ENCODE measurements at places on chromosomes 13 and 19.

DNA sequence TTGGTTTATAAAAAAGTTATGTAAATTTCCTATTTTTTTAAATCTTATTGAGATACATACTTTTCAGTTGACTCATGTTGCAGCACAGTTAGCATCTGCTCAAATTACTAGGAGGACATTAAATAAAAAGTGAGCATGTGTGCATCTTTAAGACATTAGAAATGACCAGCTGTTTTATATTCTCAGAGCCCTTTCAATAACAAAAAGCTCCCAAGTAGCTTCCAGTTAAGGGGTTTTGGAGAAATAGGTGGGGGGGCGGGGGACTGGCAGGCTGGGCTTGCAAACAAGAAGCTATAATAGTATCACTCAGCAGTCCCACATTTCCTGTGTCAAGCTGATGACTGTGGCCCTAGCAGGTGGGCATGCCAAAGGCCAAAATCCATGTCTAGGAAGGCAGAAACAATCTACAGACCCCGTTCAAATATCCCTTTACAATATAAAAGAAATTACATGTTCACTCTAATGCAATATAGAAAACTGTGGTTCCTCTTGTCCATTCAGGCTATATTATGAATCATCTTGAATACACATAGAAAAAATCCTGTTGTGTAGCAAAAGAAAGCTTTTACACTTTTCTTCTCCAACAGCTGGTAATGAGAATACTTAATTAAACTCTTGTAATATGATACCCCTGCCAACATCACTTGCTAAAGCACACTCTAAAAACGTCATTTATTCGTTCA is 1713.2 kb upstream of the SLC10A2 start:
- DNase-seq, result peak; percentile 7

- no peak for DNase-seq
Measured at GRCh38 chr13:101661839-101662238, 209.4 kb downstream of the ITGBL1 start.

GRCh38 chr19:41940731-41941409 is 12.6 kb upstream of the ERFL start:
- no peak for DNase-seq

DNA sequence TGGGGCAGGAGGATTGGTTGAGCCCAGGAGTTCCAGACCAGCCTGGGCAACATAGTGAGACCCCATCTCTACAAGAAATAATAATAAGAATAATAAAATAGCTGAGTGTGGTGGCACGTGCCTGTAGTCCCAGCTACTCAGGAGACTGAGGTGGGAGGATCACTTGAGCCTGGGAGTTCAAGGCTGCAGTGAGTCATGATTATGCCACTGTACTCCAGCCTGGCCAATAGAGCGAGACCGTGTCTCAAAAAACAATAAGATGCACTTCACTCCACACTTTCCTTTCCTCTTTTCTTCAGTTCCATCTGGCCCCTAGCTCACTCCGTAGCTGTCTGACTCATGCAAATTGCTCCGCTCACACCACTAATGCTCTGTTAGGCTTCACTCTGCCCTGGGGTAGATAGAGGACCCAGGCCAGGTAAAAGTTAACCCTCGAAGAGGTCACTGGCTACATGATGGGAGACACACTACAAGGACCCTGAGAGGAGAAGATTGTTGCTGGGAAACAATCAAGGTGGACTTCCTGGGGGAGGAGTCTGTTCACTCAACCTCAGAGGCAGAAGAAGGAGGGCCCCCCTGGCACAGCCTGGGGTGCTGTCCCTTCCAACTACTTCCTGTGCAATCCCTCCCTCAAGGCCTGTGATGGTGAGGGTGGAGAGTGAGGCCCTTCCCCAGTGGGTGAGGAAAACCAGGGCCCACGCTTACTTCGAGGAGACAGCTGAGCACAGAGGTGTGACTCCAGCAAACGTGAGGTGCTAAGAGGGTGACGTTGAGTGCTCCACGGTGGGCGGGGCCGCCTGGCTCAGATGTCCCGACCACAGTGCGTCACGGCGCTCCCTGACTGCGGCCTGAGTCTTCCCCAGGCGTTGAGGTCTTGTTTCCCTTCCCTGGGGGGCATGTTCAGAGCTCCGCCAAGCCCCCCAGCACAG is 8.8 kb upstream of the TNFSF9 start:
- peak; percentile 53 for DNase-seq

GRCh38 chr13:61927648-61928047 is 512.0 kb upstream of the PCDH20 start:
- DNase-seq, result no peak

DNA sequence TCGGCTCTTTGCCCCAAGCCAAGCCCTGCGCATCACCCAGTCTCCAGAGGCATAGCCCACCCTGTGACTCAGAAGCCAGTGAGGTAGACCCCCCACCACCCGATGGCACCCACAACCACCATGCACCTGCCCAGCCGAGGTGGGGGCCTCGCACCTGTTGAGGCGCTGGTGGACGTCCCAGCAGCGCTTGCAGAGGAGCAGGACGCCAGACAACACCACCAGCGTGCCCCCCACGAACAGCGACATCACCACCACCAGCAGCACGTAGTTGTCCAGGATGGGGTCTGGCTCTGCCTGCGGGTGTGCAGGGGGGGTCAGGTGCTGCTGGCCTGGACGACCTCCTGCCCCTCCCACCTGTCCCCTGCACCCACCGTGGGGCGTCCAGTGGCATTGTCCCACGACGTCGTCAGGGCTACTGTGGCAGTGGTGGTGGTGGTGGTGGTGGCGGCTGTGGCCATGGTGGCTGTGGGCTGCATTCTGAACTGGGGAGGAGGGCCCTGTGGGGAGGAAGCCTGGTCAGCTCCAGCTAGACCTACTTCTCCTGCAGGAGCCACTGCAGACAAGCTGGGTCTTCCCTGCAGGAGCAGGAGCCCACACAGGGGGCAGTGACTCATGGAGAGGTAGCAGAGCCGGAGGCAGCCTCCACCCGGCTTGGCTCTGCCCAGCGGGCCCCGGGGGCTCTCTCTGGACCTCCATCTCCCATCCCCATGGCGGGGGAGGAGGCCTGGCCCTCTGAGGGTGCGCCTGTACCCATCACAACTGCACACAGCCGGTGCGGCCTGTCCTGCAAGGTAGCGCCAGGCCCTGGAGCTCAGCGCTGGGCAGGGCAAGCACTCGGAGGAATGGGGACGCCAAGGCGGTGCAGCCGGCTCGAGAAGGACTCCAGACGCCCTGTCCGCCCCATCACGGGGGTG is 1.9 kb downstream of the CBARP start:
- DNase-seq, result peak; percentile 23

- no peak for DNase-seq
Measured at GRCh38 chr13:113421673-113422270, 31.5 kb downstream of the ADPRHL1 start.
